ENCODE measurements at places on chromosomes 4 and X.

- no peak for DNase-seq
These were observed 205.8 kb upstream of the MAMLD1 start for GRCh38 chrX:150157291-150157690.

GRCh38 chrX:84339507-84340364 is 151.7 kb upstream of the RPS6KA6 start:
- no peak for DNase-seq

DNA sequence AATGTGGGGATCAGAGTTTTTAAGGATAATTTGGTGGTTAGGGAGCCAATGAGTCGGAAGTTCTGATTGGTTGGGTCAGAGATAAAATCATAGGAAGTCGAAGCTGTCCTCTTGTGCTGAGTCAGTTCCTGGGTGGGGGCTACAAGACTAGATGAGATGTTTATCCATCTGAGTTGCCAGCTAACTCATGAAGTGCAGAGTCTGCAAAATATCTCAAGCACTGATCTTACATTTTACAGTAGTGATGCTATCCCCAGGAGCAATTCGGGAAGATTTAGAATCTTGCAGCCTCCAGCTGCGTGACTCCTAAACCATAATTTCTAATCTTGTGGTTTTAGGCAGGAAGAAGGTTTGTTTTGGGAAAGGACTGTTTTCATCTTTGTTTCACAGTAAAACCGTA is 565.8 kb upstream of the SPANXN1 start:
- DNase-seq, result no peak

DNA sequence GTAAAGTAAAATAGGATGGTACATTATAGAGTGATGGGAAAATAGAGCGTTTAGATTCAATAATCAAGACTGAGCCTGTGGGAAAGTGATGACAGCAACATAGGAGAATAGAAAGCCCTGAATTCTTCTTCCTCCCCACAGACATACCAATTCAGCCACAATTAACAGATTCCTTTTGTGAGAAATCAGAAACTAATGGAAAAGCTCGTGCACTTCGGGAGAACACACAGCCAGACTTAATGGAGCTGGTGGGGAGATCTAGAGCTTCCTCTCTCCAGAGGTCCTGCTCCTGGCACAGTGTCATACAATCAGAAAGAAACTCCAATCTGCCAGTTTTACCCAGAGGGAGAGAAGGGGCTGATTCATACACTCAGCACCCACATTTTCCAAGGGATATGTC is 676.3 kb upstream of the BOD1L1 start:
- no peak for DNase-seq

- no peak for DNase-seq
These were observed 745 bp downstream of the TRIM2 start for GRCh38 chr4:153204728-153205648.
